ENCODE measurements at places on chromosomes 7 and 10.

DNA sequence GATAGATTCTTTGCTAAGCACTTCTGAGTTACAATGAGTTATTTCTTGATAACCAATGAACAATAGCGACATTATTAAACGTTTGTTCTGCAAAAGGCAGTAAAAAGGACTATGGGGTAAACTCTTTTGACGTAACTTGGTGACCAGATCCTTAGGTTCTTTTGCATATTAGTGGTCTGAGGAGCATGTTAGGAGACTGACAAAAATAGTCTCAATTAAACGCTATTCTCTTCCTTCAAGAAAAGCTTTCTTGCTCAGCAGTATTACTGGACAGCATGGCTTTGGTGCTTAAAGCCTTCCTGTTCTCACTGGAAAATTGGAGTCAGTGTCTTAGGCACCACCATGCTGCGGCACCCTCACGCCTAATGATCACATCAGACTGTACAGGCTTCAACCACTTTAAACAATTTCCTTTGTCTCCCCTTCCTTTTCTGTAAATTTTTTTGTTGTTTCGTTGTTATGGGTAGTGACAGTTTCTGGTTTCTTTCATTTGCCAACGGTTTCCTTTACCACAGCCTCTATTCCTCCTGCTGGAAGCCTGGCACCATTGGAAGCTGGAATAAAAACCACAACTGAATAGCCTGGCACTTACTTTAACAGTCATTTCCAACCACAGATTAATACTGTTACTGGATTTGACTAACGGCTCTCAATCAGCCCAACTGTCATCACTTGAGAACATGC lies 49.2 kb upstream of the FAM133B start:
- DNase-seq: no peak

GRCh38 chr7:21572331-21573313 lies 29.8 kb downstream of the DNAH11 start:
- no peak for DNase-seq

GRCh38 chr7:132573251-132573955 lies 2.9 kb downstream of the PLXNA4 start:
- no peak for DNase-seq

- DNase-seq: no peak
These were observed 41.6 kb upstream of the EPHB6 start for GRCh38 chr7:142813226-142813625.

GRCh38 chr10:18164093-18164492 lies 23.9 kb downstream of the CACNB2 start:
- no peak for DNase-seq

GRCh38 chr7:127935847-127936376 lies 95.3 kb downstream of the LRRC4 start:
- DNase-seq: no peak

GRCh38 chr7:11557627-11558026 lies 274.4 kb downstream of the THSD7A start:
- DNase-seq: no peak

- DNase-seq: no peak
These were observed 101.1 kb downstream of the LYZL1 start for GRCh38 chr10:29389935-29390334.

GRCh38 chr10:19891429-19891828 lies 75.2 kb downstream of the PLXDC2 start:
- no peak for DNase-seq

DNA sequence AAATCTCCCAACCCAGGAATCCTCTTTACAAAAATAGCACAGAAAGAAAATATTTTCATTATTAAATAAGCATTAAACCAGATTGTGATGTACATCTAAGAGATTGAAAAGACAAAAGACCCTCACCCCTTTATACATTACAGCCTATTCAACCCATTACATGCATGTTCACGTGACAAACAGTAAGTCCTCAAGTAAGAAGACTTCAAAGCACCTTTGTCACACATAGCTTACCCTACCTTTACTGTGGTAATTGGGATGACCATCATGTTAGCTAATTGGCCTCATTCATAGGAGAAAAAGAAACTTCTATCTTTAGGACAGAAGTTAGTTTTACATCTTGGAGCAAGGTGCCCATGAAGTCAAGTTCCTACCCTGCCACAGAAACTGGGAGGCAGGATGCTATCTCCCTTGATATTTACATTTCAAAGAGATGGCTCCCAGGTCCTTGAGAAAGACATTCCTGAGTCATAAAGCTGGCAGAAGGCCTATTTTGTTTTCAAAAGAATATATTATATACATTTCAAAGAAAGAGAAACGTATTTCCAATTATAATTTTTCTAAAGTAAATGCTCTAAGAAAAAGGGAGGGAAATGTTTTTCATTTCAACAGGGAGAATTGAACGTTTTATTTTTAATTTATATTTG lies 48.1 kb downstream of the GNAI1 start:
- no peak for DNase-seq

- DNase-seq: no peak
These were observed 639.5 kb downstream of the ANKRD7 start for GRCh38 chr7:118863966-118864365.

DNA sequence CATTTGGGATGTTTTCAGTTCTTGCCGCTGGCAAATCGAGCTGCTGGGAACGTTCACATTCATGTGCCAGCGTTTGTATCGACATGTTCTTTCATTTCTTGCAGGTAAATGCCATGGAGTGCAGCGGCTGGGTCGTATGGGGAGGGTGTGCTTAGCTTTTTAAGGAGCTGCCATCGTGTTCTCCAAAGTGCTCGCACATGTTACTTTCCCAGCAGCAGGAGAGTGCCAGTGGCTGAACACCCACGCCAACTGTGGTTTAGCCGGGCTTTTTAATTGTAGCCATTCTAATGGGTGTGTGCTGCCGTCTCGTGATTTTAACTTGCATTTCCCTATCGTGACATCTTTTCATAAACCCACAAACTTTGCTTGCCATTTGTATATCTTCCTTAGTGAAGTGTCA lies 11.6 kb upstream of the BNIP3 start:
- no peak for DNase-seq

DNA sequence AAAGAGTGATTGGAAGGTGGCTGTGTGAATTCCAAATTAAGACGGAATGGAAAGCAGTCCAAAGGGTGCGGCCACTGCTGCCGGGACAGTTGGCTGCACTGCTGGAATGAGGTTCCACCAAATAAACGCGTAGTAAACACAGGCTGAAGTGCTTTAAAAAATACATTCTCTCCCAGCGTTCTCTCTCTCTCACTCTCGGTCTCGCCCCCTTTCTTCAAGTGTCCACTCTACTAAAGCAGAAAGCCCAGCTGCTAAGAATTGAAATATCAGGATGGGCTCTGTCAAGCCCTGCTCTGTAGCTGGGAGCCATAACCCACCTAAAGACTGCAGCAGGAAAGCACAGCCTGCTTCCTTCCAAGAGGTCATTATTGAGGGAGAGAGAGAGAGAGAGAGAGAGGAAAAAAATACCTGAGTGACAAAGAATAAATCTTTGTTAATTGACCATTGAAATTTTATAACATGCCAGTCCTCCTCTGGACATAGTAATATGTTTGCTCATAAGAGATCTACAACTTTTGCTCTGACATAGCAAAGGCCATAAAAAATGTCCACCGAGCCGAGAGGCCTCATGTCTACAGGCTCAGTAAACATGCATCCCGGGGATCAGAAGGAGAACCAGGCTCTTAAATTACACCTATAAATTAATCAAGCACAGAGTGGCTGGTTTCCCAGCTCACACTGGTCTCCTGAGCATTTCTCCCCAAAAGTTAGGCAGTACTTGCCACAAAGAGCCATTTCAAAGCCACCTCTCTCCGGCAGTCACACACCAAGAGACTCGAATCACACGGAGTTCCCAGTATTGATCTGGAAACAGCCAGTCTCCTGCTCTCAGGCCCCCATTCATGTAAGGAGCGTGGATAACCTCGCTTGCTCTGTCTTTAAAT lies 72.8 kb downstream of the FGFR2 start:
- no peak for DNase-seq

GRCh38 chr7:137882261-137882668 lies 35.5 kb upstream of the DGKI start:
- DNase-seq: no peak

GRCh38 chr7:20388084-20388483 lies 57.4 kb downstream of the ITGB8 start:
- DNase-seq: no peak

- no peak for DNase-seq
These were observed 40.2 kb downstream of the ANK3 start for GRCh38 chr10:60349426-60349825.

DNA sequence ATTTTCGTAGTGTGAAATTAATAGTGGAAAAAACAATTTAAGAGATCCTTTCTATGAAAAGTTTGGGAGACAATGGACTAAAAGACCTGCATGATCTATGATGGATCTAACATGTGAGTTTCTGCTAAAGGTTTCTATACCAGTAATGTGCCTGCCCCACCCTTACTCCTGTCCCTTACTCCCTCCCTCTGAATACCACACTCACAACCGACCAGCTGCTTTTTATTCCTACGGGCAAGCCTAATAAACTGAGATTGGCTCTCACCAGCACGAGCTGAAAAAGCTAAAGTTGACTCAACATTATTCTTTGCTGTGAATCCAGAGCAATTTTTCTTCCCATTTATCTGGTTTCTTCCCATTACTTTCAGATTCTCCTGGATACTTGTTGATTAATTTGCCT lies 17.8 kb upstream of the REEP3 start:
- no peak for DNase-seq

DNA sequence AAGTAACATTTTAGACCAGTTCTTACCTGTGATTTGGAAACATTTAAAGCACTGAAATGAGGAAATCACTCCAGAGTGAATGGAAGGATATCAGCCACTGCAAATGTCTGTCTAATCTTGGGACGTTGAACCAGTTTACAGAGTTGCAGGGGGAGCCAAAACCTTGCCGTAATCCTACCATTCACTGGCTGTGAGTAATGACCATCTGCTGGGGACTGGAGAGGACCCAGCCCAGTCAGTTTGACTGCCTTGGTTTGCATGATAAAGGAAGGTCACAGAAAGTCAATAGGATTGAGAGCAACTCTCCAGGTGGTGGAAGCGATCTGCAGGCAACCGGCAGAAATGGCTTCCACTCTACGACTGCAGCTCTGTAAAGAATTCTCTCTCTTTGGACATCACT lies 167.2 kb downstream of the AKR1D1 start:
- no peak for DNase-seq

DNA sequence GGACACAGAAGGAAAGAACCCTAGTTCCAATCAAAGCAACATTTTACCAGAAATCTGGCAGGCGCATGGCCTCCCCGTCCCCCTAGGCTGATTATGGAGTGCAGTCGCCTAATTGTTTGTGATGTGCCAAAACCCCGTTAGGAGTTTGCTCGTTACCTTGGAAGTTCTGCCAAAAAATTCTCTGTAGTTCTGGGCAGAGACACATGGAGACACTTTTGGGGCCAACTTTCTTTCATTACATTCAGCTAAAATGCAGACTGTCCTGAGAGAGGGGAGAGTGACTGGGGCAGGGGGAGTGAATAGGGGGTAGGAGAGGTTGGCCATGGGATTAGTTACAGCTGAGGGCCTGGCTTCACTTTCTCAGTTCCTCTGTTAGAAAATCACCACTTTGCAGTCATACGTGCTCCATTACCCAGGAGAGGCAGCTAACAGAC lies 158.0 kb upstream of the NPVF start:
- DNase-seq: no peak

DNA sequence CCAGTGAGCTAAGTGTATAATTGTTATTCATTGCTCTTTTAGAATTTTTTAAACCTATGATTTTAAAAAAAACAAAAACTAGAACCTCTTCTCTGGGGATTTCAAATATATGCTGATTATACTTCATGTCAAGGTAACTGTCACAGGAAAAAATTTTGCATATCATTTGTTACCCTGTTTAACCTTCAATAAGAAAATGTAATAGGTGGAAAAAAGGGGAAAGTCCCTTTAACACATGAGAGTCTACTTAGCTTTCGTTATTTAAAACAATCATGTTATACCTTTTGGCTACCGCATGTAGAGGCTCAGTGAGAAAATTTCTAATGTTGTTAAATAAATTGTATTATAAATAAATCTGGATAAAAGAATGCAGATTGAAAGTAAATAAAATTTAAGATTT lies 190.1 kb upstream of the AKR1E2 start:
- no peak for DNase-seq

DNA sequence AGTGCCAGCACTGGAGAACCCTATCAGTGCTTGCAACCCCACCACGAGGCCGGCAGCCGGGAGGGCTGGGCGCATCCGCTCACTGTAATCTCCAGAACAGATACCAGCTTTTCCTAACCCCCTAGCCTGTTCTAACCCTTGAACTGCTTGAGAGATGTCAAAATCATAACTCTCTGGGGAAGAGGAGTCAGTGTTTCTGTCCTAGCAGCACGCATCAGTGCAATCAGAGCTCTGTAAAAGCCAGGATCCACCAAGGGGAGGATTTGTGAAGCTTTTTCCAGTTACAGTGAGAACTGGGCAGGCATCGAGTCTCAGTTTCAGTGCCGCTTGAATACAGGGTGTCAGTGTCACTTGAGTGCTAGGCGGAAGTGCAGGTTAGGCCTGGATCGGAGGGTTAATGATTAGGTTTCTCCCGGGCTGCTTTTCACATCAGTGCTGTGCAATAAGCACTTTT lies 104.5 kb upstream of the INSYN2A start:
- DNase-seq: no peak

- DNase-seq: no peak
These were observed 360.0 kb upstream of the IGFBP3 start for GRCh38 chr7:46281071-46281470.

DNA sequence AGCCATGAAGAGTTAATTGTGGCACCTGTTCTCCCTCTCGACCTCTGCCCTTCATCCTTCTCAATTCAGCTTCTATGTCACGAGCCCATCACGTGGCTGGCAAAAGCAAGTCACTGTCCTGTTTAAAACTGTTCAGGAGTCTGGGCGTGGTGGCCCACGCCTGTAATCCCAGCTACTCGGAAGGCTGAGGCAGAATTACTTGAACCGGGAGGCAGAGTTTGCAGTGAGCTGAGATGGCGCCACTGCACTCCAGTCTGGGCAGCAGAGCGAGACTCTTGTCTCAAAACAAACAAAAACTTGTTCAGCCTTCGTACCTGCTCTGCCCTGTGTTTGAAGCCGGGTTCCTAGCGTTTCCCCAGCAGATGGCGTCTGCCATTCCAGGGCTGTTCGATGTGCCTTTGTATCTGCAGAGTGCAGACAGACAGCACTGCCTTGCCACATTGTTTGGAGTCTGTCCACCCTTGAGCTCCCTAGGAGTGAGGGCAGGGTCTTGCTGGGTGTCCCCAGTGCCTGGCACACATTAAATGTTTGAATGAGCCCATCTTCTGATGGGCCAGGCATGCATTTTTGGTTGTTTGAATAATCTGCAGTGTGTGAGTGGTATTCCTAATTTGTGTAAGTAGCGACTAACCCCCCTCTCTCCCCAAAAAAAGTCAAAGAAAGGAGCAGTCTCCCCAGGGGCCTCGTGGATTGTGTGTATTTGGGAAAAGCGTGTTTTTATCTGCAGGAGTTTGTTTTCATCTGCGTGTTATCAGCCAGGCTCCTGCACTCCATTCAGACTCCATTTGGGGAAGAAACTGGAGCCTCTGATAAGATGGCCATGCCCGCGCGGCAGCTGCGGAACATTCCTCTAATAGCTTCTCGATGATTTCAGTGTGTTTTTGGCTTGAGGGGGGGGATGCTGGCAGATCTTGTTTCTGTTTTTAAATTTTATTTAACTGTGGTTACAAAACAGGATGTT lies 61.2 kb downstream of the DNAJB6 start:
- DNase-seq: no peak

Measured in stimulated activated CD4-positive, alpha-beta T cell treated with anti-CD3 and anti-CD28 coated beads, TNF-alpha, amount 100 ng/mL, for 24 hours (primary cell).